NCI-H1436 treated with DMSO at 0.1 percent for 48 hours (cell line): ENCODE measurements at places on chromosomes 5 and 9.

GRCh38 chr5:178386336-178386931 is 153.8 kb upstream of the PHYKPL start:
- DNase-seq: no peak

DNA sequence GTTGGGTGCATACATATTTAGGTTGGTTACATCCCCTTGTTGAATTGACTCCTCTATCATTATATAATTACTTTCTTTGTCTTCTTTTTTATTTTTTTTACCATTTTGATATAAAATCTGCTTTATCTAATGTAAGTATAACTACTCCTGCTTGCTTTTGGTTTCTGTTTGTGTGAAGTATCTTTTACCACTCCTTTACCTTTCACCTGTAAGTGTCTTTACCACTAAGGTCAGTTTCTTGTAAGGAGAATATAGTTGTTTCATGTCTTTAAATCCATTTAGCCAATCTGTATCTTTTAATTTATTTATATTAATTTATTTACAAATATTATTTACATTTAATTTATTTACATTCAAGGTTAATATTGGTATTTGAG is 33.0 kb downstream of the INSL4 start:
- DNase-seq: no peak

DNA sequence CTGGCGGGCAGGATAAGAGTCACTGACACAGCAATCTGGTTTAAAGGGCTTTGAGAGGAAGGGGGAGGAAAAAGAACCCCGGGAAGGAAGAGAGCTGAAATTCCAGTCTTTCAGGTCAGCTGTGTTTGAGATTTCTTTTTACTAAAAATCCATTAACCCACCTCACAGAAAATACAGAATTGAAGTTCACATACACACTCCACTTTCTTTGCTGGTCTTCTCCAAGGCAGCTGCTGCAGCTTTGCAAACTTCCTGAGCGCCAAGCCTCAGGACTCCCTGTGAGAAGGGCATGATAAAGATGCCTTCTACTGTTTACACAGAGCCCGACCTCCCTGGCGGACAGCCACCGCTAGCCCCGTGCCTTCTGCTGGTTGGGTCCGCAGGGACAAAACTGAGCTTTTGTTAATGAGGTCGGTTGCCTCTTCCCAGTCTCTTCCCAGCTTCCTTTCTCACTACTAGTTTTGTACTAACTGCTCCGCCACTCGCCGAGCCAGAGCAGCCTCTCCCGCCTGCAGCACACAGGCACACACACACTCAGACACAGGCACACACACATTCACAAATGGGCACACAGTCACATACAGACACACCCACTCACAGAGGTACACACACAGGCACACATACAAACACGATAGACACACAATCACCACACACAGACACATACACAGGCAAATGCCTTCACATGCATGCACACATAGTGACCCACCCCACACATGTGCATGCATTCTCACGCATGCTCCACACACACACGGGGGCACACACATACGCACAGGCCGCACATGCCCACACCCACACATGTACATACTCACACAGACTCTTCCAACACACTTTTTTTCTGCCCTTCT is at the start of gene FREM1:
Gene FREM1, minus strand, starts transcription at position 468 of the 845 bp plus-strand sequence. CDS start 41,451 bp downstream, outside the sequence.
- no peak for DNase-seq

- no peak for DNase-seq
These were observed 412.8 kb downstream of the IRX2 start for GRCh38 chr5:2338686-2339085.

GRCh38 chr5:8842971-8843551 is 702.8 kb downstream of the SEMA5A start:
- no peak for DNase-seq

- DNase-seq: no peak
These were observed 207.0 kb upstream of the MAP3K1 start for GRCh38 chr5:56608217-56608925.

DNA sequence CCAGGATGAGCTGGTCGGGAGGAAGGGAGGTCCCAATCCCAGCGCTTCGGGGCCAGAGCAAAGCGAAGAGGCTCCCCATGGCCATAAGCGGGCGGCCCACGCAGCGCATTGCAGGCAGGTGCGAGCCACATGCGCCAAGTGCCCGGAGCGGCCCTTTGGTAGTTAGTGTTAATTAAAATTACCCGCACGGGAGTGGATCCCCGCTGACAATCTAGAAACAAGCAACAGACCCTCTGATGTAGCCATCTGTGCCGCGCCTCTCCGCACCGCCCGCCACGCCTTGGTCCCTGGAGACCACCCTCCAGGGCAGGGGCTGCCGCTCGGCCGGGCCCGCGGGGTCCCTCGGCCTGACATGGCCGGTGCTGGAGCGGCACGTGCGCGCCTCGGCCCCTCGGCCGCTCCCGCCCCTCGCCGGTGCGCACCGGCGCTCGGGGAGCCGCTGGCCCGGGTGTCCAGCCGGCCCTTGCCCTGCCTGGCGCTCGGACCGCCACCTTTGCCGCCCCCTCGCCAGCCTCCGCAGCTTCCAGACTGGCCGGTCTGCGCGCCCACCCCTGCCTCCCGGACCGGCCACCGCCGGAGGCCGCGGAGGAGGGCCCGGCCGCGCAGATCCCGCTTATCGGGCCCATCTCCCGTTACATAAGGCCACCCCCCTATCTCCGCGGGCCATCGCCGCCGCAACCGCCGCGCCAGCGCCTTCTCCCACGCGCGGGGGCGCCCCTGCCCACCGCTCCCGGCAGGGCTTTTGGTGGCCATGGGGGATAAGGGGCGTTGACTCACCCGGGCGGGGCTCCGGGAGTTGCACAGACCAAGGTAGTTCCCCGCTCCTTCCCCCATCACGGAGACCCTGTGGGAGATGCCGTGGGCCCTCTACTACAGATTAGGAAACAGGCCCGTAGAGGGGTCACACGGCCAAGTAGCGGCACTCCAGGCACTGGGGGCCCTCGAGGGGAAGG is 1.9 kb upstream of the IL13 start:
- DNase-seq: no peak

DNA sequence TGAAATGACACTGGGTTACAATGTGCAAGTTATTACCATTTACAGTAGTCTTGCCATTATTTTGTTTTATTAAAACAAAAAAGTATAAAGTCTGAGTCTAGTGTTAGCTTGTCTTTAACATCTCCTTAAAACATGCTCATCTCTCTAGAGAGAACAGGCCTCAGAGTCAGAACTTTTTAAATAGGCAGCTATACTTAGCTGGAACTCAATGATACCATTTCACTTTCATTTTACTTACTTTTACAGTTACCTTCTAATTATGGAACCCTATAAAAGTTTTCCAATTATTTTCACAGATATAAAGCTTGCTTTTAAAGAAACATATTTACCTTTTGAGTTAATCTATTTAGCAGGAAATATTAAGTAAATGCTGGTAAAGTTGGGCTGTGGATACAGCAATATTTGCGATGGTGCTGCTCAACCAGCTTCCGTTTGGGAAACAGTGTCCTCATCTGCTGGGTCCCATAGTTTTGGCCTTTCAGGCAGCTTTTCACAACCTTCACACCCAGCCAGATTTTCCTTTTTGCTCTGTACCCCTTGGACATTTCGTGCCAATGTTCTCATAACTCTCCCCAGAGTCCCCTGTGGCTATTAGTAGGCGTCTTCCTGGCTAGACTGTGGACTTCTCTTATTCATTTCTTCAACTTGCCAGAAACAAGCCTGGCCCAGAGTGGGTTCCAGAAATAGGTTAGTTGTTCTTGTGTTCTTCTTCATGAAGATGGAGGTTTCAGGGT is 36.3 kb upstream of the UBTD2 start:
- no peak for DNase-seq

DNA sequence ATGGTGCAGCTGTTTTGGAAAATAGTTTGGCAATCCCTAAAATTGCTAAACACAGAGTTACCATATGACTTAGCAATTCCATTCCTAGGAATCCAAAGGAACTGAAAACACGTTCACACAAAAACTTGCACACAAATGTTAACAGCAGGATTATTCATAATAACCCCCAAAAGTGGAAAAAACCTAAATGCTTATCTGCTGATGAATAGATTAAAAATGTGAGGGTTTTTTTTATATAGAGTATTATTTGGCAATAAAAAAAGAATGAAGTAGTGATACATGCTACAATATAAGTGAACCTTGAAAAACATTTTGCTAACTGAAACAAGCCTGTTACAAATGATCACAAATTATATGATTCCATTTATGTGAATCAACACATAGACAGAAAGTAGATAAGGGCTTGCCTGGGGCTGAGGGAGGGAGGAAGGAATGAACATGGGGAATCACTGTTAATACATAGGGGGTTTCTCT is 45.1 kb upstream of the TRIO start:
- no peak for DNase-seq

- no peak for DNase-seq
These were observed 3.5 kb downstream of the LMX1B start for GRCh38 chr9:126617003-126617822.

GRCh38 chr5:67221487-67222242 is 25.1 kb upstream of the CD180 start:
- DNase-seq: no peak

DNA sequence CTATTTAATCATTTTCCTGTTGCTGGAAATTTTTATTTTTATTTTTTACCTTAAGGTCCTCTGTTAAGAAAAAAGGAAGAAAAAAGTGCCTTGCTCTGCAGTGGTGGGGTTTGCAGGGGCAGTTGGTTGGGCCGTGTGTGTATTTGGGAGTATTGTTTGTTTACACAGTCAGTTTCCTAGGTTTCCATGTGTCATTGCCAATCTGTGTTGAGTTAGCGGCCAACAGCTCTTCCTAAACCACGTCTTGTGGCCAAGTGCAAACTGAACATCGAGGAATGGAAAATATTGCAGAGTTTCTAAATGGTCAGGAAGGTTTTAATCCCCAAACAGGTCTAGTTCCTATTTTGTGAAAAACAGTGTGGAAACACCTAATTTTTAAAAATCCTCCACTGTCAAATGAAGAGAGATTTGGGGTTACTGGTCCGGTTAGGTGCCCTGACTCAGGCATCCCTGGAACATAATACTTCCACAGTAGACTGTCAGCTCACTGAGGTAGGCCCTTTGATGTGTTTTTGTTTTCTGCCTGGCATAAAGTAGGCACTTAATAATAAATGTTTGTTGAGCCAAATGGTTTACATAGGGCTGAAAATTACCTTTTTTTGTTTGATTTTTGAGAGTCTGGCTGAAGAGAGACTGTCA is 37.0 kb downstream of the MAMDC2 start:
- DNase-seq: no peak

DNA sequence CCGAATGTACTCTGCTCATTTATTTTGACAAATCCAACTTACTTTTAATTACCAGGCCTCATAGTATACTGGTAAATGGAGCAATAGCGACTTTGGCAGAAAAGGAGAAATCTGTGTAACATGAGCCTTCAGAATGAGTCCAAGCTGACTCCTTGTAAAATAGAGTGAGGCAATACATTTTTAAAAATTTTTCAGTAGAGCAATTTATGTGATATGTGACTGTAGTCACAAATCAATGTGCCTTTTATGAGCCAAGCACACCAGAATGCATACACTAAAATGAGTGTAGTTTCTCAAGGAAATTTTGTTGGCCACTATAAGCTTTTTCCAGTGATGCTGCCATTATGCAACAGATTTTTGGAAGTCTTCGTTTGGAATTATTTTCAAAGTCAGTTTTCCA is 73.8 kb downstream of the SNCAIP start:
- no peak for DNase-seq

- no peak for DNase-seq
These were observed 3.4 kb upstream of the MYORG start for GRCh38 chr9:34380034-34380510.

DNA sequence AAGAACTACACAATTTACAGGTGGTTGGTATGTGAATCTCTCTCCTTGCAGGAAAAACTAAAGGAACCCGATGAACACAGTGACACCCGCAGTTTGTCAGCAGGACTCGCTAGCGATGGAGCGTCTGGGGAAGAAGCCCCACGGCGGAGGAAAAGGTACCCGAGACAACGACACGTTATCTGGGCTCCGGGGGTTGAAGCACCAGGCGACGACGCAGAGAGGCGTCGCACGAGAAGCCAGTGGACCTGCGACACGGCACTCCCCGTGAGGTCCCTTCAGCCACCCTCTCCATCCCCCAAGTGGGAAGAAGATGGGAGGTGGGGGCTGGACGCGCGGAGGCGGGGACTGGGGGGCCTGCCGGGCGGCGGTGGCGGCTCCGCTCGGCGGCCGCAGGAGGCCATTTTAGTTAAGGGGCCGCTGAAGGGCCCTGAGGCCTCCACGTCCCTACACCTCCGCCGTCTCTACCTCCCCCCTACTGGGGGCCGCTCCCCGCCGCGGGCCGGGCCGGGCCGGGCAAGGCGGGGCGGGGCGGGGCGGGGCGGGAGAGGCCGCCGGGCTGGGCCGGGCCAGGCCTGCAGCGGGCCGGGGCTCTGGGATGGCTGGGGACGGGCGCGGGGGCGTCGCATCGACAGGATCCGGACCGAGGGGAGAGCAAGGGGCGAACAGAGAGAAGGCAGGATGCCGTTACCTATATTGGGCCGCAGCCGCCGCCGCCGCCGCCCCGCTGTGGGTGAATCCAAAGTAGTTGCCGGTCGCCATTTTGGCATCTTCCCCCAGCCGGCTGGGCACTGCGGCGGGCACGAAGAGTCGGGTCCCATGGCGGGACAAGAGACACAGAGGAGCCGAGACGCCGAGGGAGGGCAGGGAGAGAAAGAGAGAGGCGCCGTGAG is 754 bp downstream of the ZFR start:
- DNase-seq: no peak

DNA sequence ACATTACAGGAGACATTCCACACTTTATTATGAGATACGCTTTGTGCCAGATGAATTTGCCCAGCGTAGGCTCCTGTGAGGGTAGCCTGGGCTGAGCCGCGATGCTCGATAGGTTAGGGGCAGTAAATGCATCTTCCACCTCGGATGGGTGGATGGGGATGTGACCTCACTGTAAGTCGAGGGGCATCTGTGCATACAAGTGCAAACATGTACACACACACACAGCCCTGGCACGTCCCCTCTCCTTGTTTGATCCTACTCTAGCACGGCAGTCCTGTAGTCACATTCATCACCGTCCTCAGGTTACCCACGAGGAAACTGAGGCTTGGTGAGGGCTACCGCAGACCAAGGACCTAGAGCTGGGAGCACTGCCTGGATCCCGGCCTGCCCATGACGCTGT is 166.8 kb downstream of the COL23A1 start:
- no peak for DNase-seq

DNA sequence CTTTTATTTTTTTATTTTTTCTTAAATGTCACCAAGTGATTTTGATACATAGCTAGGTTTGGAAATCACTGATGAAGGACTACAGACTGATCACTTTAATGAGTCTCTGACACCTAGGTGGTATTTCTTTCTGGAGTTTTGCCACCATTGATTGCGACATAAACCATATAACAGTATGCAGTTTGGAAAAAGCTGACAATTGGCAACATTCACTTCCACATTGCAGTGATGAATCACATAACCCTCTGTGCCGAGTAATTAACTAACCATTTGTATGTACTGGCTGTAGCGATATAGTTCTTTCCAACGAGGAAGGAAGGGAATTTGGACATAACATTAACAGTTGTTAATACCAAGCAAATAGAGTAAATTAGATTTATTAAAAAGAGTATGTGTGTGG is 222.9 kb upstream of the EFNA5 start:
- no peak for DNase-seq

GRCh38 chr5:10441992-10442435 is 335 bp downstream of the ROPN1L start:
- no peak for DNase-seq

GRCh38 chr5:13331585-13331984 is 612.9 kb downstream of the DNAH5 start:
- no peak for DNase-seq
